ENCODE measurements at places on chromosomes 6 and 20. TPM values are rescaled to one million over a fixed set of nuclear protein-coding genes. Genes with fewer than 3 reads are reported as not detected.
A peak's percentile ranks its signal among the peaks of the same experiment; 100 is the strongest.

PBOV1 gene
- total RNA-seq, result not detected

KCNK16 gene
- total RNA-seq, result not detected

RAMACL gene
- 0.57 TPM for total RNA-seq

PTPRK gene
- total RNA-seq, result 39.5 TPM

RAD21L1 gene
- not detected for total RNA-seq

STAU1 gene
- 63.8 TPM for total RNA-seq

HEY2 gene
- 22.9 TPM for total RNA-seq

UBE2C gene
- total RNA-seq, result not detected

LY6G6F gene
- total RNA-seq, result not detected

GLP1R gene
- total RNA-seq, result 1.8 TPM

C20orf144 gene
- not detected for total RNA-seq

TP53TG5 gene
- total RNA-seq, result 1.4 TPM

GHRH gene
- total RNA-seq, result not detected

- no peak for DNase-seq
Measured at GRCh38 chr6:120966321-120966720, 368.0 kb downstream of the TBC1D32 start.

DNA sequence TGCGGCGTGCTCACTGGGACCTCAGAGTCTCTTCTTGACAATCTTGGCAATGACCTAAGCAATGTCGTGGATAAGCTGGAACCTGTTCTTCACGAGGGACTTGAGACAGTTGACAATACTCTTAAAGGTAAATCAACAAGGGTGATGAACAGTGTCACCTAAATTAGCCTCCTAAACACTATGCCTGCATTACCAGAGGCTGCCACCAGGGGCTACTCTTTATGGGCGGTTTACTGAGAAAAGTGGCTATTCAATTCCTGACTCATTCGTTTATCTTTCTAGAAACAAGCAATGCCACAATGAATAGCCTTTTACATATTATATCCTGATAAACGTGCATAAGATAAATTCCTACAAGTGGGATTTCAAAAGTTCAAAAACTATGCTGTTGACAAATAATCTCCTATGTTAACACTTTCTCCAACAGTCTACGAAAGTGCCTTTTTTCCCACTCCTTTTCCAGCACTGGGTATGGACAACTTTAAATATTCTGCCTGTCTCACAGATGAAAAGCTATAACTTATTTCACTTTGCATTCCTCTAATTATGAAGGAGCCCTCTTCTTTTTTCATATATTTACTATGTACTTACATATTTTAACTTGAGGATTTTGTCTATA lies 1.3 kb downstream of the BPIFA2 start:
- DNase-seq, result no peak

GRCh38 chr6:17392978-17393891 lies at the start of gene CAP2:
TSS of gene CAP2 (plus strand) at chr6:17393595. CDS start at chr6:17421556, 27,961 bp downstream.
- DNase-seq, result peak; percentile 76

GRCh38 chr20:591941-592340 lies 18.2 kb downstream of the TCF15 start:
- DNase-seq, result no peak

DNA sequence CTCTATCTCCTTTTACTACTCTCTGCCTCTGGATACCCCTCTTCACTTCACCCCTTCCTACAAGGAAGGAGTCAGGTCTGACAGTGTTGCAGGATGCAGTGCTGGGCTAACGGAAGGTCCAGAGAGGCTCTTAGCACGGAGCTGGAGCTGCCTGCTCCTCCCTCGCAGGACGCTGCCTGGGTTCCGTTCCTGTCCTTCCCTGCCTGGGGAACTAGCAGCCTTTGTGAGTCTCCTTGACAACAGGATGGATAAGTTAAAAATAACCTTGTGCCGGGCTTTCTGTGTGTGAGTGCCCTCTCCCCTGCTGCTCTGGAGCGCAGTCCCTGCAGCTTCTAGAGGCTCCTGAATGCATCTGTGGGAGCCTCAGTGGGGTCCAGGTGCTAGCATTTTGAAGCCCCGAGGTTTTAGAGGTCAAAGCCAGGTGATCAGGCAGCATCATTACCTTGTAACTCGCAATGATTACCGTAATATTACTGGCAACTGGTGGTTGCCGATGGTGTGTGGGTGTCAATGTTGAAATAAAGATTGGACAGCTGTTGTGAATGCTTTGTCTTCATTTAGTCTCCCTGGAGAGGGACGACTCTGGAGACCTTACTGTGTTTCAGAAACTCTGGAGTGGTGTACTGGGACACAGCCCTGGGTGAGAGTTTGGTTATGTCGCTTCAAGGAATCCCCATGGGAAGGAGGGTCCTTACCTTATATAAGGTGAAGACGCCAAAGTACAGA lies 44.4 kb downstream of the CDS2 start:
- peak; percentile 67 for DNase-seq

DNA sequence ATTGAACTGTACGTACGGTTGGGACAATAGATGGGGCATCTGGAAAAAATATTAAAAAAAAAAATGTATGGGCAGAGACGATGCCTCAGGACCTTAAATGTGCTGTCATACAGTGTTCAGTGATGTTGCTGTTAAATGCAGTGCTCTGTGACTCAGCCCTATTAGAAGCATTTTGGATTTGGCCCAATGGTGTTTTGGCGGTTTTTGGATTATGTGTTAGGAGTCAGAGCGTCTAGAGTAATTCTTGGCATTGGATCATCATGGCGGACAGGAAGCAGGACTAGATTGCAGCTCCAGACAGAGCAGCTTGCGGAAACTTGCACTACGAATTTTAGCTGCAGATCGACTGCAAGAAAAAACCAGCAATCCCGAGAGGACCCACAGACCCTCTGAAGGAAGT lies 280.0 kb downstream of the SOX4 start:
- peak; percentile 80 for DNase-seq

- peak; percentile 75 for DNase-seq
Measured at GRCh38 chr6:109705258-109705657, 14.2 kb downstream of the FIG4 start.

DNA sequence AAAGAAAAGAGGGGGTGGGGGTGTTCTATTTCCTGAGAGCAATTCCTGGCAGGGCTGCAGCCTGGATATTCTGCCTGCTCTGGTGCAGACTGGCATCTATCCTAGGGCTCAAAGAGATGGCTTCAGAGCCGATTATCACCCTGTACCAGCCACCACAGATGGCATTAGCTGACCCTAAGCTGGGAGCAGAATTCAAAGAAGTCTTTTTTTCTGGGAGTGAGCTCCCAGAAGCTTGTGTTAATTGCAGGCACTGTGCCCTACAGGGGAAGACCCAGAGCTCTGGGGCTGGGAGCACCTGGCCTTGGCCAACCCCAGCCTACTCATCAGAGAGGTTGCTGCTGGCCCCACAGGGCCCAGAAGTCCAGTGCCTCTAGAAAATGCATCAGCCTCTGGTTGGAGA lies 85.9 kb downstream of the PXDC1 start:
- DNase-seq, result no peak

- DNase-seq, result no peak
Measured at GRCh38 chr6:1004885-1005630, 306.8 kb upstream of the FOXQ1 start.

DNA sequence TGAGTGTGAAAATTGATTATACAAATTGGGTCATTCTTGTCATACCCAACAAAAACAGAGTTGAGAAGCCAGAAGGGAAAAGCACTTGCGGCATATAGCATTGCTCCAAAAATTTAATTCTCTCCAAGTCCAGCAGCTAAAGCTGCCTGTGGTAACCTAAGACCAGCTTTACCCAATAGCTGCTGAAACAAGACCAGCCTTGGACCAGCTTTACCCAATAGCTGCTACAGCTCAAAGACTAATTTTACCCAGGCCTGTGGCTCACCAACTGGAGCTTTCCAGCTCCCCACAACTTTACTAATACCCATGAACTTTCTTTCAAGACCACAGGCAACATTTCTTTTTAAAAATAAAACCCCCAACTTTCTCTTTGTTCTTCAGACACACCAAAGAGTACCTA lies 32.8 kb upstream of the ZNF133 start:
- DNase-seq, result no peak

GRCh38 chr6:6841571-6841970 lies 253.1 kb downstream of the LY86 start:
- no peak for DNase-seq

GRCh38 chr6:111925296-111925695 lies 52.0 kb upstream of the FYN start:
- DNase-seq, result no peak

DNA sequence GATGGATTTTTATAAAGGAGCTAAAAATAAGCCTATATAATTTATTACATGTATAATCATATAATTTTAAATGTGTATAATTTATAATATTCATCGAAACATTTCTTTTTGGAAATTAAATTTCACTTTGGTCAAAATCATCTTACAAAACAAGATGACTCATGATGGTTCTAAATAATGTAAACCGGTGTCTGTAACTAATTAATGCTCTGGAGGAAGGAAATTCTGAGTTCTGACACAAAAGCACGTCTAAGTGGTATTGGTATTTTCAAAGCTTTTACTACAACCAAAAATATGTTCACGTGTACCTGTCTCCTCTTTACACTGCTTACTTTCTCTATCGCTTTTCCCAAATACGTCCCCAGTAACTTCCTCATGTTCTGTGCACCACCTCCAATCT lies 134.1 kb downstream of the MTHFD1L start:
- DNase-seq, result no peak

GRCh38 chr20:59598625-59599310 lies 5.6 kb upstream of the PHACTR3 start:
- DNase-seq, result peak; percentile 39

GRCh38 chr6:47476781-47477496 lies 650 bp upstream of the CD2AP start:
- DNase-seq, result no peak

DNA sequence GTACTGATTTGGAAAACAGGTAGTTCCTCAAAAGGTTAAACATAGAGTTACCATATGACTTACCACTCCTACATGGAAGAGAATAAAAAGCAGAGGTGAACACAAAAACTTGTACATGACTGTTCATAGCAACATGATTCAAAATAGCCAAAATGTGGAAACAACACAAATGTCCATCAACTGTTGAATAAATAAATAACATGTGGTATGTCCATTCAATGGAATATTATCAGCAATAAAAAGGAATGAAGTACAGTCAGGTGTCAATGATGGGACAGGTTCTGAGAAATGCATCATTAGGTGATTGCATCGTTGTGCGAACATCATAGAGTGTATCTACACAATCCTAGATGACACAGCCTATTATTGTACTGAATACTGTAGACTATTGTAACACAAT lies 35.3 kb downstream of the NOL4L start:
- no peak for DNase-seq

DNA sequence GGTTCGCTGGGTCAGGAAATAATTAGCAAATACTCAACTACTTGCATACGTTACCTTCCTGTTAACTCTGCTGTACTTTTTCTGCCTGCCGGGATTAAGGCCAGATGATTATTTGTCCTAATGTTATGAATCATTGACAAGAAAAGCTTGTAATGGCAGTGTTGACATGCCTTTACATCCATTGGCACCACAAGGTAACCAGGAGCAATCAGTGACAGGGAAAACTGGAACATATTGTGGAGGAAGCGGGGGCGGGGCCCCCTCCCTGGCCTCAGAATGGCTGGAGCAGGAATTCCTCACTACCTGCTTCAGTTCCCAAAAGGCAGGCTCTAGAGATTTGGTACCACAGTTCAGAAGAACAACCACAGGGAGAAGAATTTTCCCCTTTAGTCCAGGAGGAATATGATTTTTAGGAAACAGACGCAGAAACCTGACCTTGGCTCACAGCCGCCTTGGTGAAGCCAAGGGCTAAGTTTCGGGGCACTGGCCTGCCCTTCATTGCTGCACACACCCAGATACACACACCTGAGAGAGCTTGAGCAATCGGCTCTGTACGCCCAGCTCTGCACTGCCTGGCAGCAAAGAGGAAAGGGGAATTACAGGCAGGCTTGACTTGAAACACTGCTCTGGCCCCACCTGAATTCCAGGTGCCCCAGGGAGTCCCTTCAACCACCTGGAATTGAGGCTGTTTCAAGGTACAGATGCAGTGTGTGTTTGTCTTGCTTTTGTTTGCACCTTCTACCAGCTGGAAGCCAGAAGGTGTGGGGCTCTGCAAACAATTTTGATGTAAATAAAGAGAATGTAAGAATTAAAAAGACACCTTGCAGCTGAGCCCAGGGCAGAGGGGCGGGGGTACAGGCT lies 89.8 kb downstream of the MYB start:
- DNase-seq, result no peak

DNA sequence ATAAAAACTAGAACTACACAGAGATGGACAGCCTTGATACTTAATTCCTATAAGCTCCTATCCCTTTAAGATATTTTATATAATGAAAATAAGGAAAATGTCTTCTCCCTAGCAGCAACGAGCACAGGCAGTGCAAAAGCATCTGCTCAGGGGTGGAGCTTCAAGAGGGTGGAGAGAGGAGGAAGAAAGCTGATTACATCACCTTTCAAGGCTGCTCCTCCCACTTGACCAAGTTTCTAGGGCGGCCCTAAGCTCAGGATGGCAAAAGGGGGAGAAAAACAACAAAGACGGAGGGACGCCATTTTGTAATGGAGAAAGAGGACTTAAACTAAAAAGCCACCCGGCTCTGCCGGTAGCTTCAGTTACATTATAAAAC lies 2.2 kb downstream of the PPP1R10 start:
- DNase-seq, result peak; percentile 95

DNA sequence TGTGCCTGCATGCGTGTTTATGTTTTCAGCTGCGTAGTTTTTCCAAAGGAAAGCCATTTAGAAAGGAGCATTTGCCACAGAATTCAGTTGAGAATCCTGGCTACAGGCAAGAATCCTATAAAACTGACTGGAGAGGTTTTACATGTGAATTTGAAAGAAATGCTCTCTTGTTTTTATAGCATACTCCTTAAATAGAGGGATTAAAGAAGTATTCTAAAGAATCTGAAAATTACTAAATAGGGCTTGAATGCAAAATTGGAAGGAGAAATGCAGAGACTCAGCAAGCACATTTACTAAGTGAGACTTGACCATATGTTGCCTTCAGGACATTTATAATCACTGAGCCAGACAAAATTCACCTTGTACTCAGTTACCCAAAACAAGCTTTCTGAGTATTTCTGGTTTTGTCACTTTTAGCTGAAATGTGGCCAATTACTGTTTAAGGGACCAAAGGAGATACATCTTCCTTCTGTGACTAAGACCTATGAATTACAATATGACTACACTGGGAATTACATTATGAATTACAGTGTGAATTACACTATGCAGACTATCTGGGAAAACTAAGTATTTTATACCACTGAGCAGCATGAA lies 107.4 kb upstream of the ASCC3 start:
- DNase-seq, result no peak

GRCh38 chr6:160039441-160039840 lies 70.6 kb downstream of the IGF2R start:
- no peak for DNase-seq

GRCh38 chr6:36244641-36245280 lies 25.1 kb upstream of the PNPLA1 start:
- DNase-seq, result no peak

DNA sequence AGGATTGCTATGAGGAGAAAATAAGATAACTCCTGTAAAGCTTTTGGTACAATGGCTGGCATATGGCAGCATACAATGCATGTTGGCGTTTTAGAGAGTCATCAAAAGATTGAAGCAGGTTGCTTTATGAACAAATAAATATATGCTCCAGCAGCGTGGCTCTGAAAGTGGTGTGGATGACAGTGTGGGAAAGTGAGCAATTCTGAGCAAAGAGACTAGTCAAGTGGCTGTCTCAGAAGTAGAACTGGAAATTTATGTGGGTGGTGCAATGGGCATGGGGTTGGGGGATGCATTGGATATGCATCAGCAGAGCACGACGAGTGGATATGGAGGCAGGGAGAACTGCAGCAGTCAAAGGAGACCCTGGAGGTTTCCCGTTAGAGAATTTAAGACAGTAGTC lies 66.2 kb upstream of the PHACTR2 start:
- DNase-seq, result no peak

- DNase-seq, result peak; percentile 60
Measured at GRCh38 chr6:14144678-14145113, 27.1 kb downstream of the CD83 start.

GRCh38 chr6:79600812-79601609 lies 30.1 kb upstream of the SH3BGRL2 start:
- no peak for DNase-seq

Data from heart right ventricle (tissue), 16 donors.